ENCODE measurements at places on chromosomes 4 and X.

- no peak for DNase-seq
Measured at GRCh38 chrX:155874571-155875244, 6.4 kb upstream of the VAMP7 start.

DNA sequence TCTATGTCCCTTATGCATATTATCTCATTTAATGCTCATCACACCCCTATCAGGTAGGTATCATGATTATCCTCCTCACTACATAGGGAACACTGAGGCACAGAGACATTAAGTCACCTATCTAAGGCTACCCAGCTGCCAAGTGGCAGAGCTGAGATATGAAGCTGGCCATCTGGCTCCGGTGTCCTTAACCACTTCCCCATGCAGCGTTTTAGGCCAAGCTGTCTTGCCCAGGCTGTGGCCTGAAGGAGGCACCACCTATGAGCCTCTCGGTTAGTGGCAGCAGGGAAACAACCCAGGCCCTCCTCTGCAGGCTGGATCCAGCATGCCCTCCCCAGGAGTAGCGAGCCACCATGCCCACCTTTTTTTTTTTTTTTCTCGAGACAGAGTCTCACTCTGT is 16.3 kb downstream of the PJA1 start:
- no peak for DNase-seq

- DNase-seq, result no peak
Measured at GRCh38 chrX:138745196-138745595, 33.7 kb upstream of the FGF13 start.

DNA sequence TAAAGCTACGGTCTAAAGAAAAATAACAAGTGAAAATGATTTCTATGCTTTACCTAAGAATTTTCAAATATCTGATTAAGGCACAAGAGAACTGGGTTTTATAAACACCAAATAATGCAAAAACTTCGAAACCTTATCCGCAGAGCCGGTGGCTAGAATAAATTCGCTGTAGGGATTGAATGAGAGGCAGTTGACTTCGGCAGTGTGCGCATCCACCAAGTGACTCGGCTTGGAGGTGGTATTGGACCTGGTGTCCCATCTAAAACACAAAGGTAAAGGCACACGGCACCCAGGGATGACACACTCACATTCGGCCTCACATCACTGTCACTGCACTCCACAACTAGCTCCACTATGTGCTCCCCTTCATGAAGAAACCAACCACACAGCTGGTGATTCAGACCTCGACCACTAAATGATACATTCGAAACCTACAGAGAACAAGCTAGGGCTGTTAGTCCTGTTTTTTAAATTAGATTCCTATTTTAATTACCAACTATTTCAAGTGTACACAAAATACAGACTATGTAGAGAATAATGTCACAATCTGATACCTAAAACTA is 17.5 kb downstream of the RBBP7 start:
- no peak for DNase-seq

DNA sequence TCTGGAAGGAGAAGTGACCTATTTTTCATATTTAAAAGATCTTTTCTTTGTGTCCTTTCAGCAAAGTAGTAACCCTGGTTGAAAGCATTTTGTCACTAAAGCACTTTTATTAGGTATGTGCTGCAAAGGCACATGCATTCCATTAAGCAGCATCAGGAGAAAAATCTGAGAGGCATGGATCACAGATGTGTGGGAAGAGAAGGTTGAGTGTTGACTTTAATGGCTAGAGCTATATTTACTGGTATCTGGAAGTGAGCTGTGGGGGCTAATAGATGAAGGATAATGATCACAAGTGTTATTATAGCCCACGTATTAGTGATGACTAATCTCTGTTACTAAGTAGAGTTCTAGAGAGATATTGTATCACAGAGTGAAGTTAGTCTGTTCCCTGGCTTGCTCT is 1520.7 kb downstream of the ARAP2 start:
- no peak for DNase-seq

DNA sequence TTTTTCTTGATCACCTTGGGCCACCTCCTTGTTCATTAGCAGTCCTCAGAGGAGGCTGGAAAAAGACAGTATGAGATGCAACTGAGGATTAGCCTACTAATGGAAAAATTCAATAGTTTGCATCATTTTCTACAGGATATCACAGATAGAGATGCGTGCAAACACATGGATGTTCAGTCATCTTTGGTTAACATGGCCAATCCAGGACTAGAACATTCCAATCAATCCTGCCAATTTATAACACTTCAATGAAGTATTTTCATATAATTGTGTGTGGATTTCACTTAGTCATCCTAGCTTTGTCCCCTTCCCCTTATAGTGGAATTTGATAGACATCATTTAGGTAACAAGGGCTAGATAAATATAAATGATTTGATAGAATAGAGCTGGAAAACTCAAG is 42.7 kb downstream of the MAML3 start:
- DNase-seq, result no peak

- DNase-seq, result no peak
Measured at GRCh38 chrX:580030-580429, 50.6 kb upstream of the SHOX start.

DNA sequence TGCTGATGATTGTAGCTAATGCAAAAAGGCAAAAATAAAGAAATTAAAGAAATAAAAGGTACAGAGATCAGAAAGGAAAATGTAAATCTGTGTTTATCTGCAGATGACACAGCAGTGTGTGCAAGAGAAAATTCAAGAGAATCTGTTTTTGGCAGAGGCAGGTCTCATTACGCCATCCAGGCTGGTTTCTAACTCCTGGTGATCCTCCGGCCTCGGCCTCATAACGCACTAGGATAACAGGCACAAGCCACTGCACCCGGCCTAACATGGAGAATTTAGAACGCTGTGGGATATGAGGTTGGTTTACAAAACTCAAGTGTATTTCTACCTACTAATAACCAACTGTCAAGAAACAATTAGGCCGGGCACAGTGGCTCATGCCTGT is 29.4 kb downstream of the CTBP1 start:
- DNase-seq, result no peak

- no peak for DNase-seq
Measured at GRCh38 chrX:130224810-130225209, 43.9 kb downstream of the ZNF280C start.

DNA sequence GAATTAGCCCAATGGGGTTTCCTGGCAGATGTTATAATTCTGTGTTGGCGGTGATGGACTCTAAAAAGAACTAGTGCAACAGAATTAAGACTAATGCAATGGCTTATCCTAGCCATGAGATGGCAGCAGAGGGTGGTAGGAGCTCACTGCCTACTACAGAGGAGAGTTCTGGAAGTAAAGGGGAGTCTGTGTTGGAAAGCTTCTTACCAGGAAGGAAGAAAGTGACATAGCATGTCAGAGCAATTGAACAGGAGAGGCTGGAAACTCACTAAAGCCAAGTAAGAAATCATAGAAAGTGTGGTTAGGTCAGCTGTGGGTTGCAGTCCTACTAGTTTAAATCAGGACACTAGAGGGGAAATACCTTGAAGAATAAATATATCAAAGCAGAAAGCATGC is 6.3 kb upstream of the TRPC5OS start:
- no peak for DNase-seq

DNA sequence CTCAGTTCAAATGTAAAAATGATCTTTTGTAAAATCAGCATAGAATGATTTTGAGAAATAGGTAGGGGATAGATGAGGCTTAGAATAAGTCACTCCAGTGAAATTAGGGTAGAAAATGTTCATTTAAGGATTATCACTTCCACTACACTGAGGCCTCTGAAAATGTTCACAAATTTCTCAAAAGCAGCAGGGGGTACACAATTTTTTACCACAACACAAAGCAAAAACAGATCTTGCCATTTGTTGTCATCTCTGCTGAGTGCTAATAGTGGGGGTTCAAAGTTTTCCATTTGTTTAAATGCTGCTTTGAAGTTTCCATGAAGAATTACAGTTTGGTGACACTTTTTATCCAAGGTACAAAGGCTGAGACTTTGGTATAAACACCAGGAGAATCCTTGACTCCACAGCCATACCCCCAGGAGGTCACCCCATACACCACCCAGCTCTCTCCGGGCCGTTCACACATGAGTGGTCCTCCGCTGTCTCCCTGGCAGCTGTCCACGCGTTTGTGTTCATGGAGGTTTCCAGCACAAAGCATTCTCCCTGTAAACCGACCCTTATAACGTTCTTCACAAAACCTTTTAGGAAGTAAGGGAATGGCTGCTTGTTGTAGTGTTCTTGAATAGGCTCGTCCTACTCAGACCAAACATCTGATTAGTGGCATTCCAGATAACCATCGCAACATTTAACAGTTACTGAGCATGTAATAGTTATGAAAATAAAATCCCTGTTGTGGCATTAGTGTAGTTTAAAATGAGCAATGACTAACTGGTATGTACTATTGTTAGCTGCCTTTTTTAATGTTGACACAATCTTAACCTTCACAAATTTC is 71.0 kb downstream of the PRSS12 start:
- no peak for DNase-seq

- DNase-seq, result no peak
Measured at GRCh38 chr4:24858026-24858425, 54.8 kb downstream of the CCDC149 start.

Data from activated T-helper 9 cell treated with anti-CD3 and anti-CD28 coated beads, Interleukin-2, amount 50 U/mL, for 16 hours (primary cell).